RPMI8226 (cell line): ENCODE measurements at places on chromosomes 6 and 20.

DNA sequence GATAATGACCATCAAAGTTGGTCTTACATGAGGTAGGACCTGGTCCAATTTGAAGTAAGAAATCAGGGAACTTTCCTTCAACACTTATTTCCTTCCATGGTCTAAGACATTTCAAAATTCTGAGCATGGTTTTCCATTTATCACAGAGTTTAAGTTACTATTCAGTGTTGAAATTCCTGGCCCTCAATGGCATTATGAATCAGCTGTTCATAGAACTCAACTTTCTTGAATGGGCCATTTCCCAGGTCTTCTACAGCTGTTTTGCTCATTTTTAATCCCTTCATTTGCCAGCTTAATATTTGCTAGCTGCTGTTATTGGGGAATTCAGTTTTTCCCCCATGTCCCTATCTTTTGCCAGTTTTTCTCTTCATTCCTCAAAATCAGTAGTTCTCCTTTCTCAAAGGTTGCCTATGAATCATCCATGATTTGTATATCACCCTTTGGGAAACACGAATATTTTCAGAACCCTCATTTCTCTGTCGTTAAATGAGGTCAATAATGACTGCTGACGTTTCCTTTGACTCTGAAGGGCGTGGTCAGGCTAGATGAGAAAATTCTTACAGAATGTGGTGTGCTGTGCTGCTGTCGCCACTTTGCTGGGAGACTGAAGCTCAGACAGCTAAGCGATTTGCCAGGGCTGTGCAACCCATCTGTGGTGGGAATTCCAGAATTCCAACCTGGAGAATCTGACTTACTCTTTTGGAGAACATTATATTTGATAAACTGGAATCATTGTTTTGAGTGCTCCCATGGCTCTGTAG is 216.5 kb upstream of the FLRT3 start:
- no peak for DNase-seq

GRCh38 chr20:51382986-51383821 is 159.3 kb downstream of the NFATC2 start:
- DNase-seq, result no peak

- peak; percentile 77 for DNase-seq
These were observed 5.2 kb downstream of the FNDC1 start for GRCh38 chr6:159174263-159174969.

DNA sequence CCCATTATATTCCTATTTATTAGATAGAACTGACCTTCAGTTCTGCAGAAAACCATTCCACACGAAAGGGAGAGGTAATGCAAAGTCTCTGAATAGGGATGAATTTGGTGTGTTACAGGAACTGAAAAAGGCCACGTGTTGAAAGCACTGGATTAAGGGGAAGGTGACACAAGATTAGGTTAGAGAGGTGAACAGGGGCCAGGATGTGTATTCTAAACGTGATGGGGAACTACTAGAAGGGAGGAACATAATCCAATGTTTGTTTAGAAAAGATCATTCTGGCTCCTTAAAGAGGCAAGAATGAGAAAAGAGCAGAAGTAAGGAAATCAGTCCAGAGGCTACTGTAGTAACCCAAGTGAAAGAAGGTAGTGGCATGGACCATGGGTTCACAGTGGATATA is 6.3 kb upstream of the ZKSCAN8 start:
- DNase-seq, result peak; percentile 66

DNA sequence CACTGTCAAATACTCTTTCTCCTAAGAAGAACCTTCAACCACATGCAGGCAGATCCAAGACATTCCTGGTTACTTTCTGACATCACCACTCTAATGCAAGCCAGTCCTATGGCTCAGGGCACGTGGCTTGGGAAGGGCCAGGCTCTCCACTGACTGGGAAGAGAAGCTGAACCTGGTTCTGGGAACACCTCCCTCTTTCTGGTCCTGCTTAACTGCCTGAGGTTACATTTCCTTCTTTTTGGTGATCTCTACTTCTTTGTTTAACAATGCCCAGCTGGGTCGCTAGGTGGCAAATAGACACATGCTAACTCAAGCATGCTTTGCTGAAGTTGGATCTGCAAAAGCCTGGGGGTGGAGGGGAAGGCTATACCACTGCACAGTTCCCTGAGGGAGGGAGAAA is 249.8 kb downstream of the GMDS start:
- DNase-seq, result no peak
